ENCODE measurements at places on chromosomes 3 and 15. TPM values are rescaled to one million over a fixed set of nuclear protein-coding genes. Genes with fewer than 3 reads are reported as not detected.

DNA sequence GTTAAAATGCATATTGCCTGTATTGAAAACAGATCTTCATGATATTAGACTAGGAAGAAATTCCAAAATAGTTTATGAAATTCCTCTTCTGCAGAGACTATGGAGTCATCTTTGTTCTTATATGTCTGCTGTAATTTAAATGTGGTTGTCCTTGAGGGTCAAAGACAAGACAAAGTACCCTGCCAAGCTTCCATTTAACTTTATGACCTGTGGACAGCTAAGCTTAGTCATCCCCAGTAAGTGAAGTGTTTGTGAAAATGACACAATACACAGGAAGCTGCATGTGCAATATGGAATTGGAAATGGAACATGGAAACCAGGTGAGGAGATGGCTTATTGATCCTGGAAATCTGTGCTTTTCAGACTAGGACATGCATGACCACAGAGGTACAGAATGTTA is 68.5 kb upstream of the GBE1 start:
- H3K4me3 ChIP-seq = no peak overlapping the region
- DNase-seq = no peak
- no peak overlapping the region for H3K27ac ChIP-seq
- no peaks in the 10 kb centered on the region for H3K27me3 ChIP-seq

DNA sequence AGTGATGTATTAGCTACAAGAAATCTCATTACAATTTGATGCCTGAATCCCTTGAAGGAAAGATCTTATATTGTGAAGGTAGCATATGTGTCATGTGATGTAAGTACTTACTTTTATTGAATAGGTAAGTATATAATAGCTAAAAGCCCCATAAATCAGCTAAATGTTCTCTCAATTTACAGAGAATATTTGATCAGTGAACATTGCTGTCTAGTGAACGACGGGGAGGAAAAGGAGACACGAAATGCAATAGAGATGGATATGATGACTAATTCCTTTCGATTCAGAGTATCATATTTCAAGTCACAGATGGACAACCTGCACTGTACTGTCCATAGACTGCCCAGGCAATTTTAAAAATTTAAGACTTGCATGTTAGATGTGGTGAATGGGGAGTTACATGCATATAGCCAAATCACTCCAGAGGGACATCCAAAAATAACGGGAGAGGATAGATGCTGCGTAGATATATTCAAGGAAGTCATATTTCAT is 462.1 kb upstream of the CDIN1 start:
- H3K4me3 ChIP-seq = no peak overlapping the region
- no peaks in the 10 kb centered on the region for H3K36me3 ChIP-seq
- H3K27ac ChIP-seq = no peak overlapping the region
- DNase-seq = no peak
- H3K4me1 ChIP-seq = no peaks in the 10 kb centered on the region

DNA sequence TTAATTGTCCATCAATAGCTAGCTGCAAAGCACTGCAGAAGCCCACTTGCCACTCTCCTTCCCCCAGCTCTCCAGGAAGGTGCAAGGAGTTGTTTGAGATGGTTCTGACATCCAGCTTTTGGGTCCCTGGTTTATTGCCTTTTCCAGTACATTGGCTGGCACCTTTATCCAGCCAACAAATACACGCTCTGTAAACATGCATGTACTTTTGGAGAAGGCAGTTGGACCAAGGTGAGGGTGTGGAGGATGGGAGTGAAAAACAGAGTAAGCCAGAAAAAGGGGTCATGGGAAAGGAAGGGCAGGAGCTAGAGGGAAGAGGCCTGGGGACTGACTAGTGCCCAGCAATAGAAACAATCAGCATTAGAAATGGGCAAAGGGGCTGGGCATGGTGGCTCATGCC is 102.7 kb downstream of the CGNL1 start:
- H3K36me3 ChIP-seq = no peaks in the 10 kb centered on the region
- H3K4me3 ChIP-seq = no peak overlapping the region
- no peaks in the 10 kb centered on the region for H3K27me3 ChIP-seq
- H3K4me1 ChIP-seq = no peaks in the 10 kb centered on the region
- no peak overlapping the region for H3K27ac ChIP-seq

The ITGB5 gene
- 172 TPM for total RNA-seq

The DISP2 gene
- under 0.01 TPM for total RNA-seq

DNA sequence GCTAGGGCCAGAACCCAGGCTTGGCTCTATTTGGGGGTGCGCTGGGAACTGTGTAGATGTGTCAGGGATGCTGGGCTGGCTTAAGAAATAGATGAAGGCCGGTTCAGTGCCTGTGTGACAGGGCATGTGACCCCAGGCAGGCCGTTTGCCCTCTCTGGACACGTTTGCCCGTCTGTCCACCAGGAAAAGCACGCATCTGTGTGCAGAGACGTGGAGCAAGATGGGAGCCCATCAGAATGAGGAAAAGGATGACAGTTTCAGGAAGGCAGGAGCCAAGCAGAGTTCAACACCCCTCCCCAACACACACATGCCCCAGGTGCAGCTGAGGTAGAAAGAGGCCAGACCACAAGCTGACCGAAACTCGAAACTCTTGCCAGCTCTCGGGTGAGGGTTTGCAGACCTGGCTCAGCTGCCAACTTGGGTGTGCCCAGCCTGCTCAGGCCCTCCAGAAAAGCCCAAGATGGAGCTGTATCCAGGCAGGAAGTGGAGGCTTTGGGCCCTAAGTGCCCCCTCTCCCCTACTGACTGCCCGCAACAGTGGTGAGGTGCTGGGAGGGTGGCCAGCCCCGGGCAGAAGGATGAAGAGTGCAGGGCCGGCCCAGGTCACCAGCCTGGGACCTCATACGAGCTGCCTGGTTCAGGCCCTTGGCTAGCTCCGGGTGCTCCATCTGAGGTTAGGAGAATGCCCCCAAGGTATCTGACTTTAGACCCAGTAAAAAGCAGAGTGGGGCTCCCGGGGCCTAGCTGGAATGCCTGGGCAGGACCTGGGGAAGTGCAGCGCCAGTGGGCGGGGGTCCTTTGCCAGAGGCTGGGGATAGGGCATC is 10.2 kb upstream of the MESP1 start:
- H3K4me3 ChIP-seq = no peak overlapping the region
- DNase-seq = no peak
- no peak overlapping the region for H3K27ac ChIP-seq
- H3K4me1 ChIP-seq = no peaks in the 10 kb centered on the region
- H3K36me3 ChIP-seq = no peaks in the 10 kb centered on the region

DNA sequence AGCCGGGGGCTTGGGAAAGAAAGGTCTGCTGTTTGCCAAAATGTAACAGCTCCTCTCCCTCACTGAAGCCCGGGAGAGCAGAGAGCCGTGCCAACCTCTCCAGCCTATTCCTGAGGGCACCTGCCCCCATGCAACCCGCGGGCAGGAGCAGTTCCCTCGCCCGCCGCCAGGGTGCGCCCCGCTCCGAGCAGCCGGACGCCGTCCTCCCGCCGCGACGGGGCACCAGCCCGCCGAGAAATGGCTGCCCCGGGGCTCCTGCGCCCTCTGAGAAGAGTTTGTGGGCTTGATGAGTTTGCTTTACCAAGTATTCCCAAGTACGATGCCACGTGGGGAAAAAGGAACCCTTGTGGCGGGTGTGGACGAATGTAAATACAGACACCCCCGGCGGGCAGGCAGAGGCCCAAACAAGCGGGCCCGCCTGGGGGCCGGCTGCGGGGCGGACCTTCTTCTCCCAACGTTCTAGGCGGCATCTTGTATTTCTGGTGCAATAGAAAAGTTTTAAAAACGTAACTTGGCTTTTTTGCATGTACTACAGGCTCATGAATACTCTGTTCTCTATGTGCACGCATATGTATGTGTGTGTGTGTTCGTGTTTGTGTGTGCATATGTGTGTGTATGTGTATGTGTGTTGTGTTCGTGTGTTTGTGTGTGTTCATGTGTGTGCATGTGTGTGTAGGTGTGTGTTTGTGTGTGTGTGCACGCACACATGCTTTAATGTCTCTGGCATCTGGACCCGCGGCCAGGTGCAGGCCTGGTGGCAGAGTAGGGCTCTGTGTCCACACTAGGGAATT is 162.9 kb downstream of the CHSY1 start:
- peak; percentile 68 for DNase-seq
- H3K4me3 ChIP-seq = peak overlapping the region; percentile 37
- peaks cover 20% of the 10 kb centered on the region for H3K4me1 ChIP-seq
- no peaks in the 10 kb centered on the region for H3K27me3 ChIP-seq
- peak overlapping the region; percentile 76 for H3K27ac ChIP-seq

DNA sequence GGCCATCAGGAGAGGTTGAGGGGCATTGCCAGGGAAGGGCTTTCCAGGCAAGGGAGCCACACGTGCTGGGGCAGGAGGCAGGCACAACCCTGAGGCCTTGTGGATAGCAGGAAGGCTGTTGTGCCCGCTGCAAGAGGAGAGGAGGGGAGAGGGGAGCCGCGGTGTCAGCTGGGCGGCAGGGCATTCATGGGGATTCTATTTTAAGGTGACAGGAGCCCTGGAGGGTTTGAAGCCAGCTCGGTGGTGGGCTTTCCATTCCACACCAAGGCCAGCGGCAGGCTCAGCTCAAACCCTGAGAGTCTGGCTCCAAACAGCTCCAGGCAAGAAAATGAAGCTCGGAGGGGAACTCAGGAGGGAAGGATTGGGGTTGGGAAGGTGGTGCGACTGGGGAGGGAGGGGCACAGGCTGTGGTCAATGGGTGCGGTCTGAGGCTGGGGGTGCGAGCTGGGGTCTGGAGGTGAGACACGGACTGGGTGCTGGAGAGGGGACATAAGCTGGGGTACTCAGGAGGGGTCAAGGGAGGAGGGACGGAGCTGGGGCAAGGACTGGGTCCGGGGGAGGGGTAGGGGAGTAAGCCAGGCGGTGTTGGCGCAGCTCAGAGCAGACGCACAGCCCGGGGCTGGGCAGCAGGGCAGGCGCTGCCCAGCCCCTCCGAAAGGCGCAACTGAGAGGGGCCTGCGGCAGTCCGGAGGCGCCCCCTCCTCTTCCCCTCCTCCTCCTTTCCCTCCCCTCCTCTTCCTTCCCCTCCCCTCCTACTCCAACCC is 43.4 kb downstream of the TPRA1 start:
- H3K27ac ChIP-seq = peak overlapping the region; percentile 64
- H3K27me3 ChIP-seq = no peaks in the 10 kb centered on the region
- no peaks in the 10 kb centered on the region for H3K36me3 ChIP-seq
- peak overlapping the region; percentile 43 for H3K4me3 ChIP-seq
- peaks cover 18% of the 10 kb centered on the region for H3K4me1 ChIP-seq

DNA sequence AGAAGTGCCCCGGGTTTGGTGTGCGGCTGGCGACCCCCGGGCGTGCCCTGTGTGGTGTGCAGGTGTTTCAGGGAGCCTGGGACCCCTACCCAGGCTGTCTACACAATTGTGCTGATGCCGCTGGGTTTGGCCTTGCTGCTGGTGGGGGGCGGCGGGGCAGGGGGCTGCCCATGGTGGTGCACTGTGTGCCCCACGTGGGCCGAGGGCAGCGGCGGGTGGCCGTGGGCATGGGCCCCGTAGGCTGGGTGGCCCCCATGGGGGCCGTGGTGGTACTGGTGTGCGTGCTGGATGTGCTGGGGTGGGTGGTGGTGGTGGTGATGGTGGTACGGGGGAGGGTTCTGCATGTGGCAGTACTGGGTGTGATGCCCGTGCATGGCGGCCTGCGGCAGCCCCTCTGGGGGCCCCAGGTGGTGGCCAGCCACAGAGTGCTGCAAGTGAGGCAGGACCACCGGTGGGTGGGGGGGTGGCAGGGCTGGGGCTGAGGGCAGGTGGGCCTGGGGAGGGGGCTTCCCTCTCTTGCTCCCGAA is 59.6 kb upstream of the RPL32 start:
- H3K4me1 ChIP-seq = peaks cover 17% of the 10 kb centered on the region
- no peak for DNase-seq
- H3K27me3 ChIP-seq = no peaks in the 10 kb centered on the region
- no peak overlapping the region for H3K4me3 ChIP-seq
- no peak overlapping the region for H3K27ac ChIP-seq

- H3K36me3 ChIP-seq = no peaks in the 10 kb centered on the region
- no peak overlapping the region for H3K4me3 ChIP-seq
- DNase-seq = no peak
- H3K4me1 ChIP-seq = peaks cover 14% of the 10 kb centered on the region
- H3K27me3 ChIP-seq = no peaks in the 10 kb centered on the region
- H3K27ac ChIP-seq = no peak overlapping the region
Observed at GRCh38 chr3:193962986-193963685, 172.8 kb upstream of the HES1 start.

GRCh38 chr3:32778389-32778788 is 39.4 kb upstream of the TRIM71 start:
- H3K4me3 ChIP-seq = no peak overlapping the region
- no peaks in the 10 kb centered on the region for H3K4me1 ChIP-seq
- DNase-seq = no peak
- peaks cover 3% of the 10 kb centered on the region for H3K36me3 ChIP-seq
- H3K27me3 ChIP-seq = no peaks in the 10 kb centered on the region
- H3K27ac ChIP-seq = no peak overlapping the region

- H3K36me3 ChIP-seq = no peaks in the 10 kb centered on the region
- no peak for DNase-seq
- no peak overlapping the region for H3K4me3 ChIP-seq
- no peak overlapping the region for H3K27ac ChIP-seq
Observed at GRCh38 chr3:141387516-141387915, 19.2 kb downstream of the ZBTB38 start.

DNA sequence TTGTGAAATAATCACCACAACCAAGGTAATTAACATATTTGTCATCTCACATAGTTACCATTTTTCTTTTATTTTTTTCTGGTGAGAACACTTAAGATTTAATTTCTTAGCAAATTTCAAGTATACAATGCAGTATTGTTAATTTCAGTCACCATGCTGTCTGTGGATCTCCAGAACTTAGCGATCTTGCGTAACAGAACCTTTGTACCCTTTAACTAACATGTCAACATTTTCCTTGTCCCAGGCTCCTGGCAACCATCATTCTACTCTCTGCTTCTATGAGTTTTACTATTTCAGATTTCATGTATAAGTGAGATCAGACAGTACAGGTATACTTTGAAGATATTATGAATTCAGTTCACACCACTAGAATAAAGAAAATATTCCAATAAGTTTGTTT is 154.4 kb downstream of the KCNAB1 start:
- no peaks in the 10 kb centered on the region for H3K27me3 ChIP-seq
- H3K36me3 ChIP-seq = no peaks in the 10 kb centered on the region
- no peak overlapping the region for H3K27ac ChIP-seq
- no peaks in the 10 kb centered on the region for H3K4me1 ChIP-seq
- DNase-seq = no peak
- H3K4me3 ChIP-seq = no peak overlapping the region

DNA sequence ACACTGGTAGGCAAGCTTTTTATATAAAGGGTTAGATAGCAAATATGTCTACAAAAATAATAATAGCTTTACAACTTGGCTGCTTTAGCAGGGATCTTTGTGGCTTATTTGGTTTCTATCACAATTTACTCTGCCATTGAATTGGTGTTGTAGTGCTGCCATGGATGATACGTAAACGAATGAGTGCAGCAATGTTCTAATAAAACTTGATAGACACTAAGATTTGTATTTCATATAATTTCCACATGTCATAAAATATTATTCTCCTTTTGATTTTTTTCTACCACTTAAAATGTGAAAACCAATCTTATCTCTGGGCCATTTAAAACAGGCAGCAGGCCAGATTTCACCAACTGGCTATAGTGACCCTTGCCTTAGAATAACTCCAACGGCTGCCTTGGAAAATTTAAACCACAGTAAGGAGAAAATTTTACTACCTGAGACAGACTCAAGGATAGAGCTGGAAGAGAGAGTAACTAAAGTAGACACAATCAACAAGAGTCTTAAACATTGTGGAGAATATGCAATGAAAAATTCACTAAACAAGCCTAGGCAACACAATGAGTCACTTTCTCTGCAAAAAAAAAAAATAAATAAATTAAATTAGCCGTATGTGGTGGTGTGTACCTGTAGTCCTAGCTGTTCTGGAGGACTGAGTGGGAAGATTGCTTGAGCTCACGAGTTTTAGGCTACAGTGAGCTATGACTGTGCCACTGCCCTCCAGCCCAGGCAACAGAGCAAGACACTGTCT is 8.1 kb downstream of the NPHP3 start:
- no peak overlapping the region for H3K27ac ChIP-seq
- H3K4me1 ChIP-seq = no peaks in the 10 kb centered on the region
- H3K4me3 ChIP-seq = no peak overlapping the region
- DNase-seq = no peak
- H3K27me3 ChIP-seq = no peaks in the 10 kb centered on the region

The ATP10A gene
- total RNA-seq = 36.0 TPM
